Neural crest cell (in vitro differentiated cells): ENCODE measurements at places on chromosomes 11 and 22.

GRCh38 chr22:50535113-50535512, 5.3 kb upstream of the TYMP start:
- no peak for DNase-seq

DNA sequence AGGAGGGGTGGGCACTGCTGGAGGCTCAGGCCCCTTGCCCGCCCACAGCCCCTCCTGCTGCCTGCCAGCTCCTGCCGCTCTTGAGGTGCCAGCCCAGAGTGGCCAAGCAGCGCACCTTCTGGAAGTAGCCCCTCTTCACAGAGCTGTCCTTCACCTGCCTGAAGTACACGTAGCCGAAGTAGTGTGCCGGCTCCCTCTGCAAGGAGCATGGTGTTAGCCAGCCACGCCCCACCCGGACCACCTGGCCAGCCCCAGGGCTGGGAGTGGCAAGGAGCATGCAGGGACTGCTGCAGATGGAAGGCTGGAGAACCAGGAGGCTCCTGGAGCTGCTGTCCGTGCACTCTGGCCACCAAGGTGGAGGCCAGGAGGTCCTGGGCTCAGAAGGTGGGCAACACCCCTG, 9.6 kb downstream of the DENND6B start:
- DNase-seq, result no peak

DNA sequence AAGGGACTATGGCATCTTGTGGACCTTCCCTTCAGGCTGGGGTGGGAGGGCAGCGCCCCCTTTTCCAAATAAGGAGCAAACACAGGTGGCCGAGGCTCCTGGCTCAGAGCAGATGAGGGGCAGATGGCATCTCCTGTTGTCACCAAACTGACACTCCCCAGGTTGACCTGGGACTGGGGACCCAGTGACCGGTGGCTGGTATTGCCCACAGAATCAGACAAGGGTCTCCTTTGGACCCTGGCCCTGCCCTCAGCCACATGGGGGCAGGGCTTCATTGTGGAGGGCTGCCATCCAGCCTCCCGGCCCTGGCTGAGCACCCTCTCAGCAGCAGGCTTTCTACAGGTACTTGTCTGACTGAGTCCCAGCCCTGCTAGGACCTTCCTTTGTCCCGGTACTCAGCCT, 842 bp upstream of the SIGIRR start:
- no peak for DNase-seq

GRCh38 chr11:32232516-32232915, 141.6 kb downstream of the RCN1 start:
- no peak for DNase-seq

DNA sequence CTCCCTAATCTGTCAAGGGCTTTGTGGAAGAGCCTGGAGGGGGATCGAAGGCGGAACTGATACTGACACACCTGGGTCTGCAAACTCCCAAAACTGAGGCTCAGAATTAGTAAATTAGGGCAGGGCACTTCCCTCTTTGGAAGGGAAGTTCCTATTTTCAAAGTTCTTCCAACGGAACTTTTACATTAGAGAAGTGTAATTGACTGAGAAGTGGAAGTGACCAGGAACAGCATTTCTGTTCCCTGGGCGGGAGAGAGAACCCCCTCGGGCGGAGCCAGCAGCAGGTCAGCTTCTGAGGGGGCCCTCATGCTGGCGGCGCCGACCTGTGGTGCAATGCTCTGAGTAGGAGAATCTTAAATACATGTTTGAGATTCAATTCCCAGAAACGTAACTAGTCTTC, 1.1 kb upstream of the CBL start:
- DNase-seq, result no peak

DNA sequence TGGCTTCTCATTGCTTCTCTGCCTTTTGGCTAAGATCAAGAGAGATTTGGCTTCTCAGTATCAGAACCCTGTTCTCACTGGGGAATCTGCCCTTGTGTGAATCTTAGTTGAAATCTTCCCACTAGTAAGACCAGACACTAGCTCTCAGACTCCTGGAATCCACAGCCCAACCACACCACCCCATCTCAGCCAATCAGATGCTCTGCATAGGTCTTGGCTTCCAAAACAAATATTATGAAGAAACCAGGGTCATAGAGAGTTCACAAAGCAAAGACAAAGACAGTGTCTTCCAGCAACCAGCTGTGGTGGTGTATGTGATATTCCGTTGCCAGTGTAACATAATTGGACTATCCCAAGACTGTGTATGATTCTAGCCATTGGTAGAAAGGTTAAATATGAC, 5.4 kb downstream of the OR8B12 start:
- DNase-seq, result no peak

- no peak for DNase-seq
These were observed 95.0 kb upstream of the CD44 start for GRCh38 chr11:35043936-35044335.

- no peak for DNase-seq
These were observed 7.0 kb downstream of the DNAJB13 start for GRCh38 chr11:73957654-73958361.

- DNase-seq, result peak; percentile 39
These were observed 90.4 kb upstream of the PDGFD start for GRCh38 chr11:104254347-104254746.
